ENCODE measurements at places on chromosomes 16 and 17.

DNA sequence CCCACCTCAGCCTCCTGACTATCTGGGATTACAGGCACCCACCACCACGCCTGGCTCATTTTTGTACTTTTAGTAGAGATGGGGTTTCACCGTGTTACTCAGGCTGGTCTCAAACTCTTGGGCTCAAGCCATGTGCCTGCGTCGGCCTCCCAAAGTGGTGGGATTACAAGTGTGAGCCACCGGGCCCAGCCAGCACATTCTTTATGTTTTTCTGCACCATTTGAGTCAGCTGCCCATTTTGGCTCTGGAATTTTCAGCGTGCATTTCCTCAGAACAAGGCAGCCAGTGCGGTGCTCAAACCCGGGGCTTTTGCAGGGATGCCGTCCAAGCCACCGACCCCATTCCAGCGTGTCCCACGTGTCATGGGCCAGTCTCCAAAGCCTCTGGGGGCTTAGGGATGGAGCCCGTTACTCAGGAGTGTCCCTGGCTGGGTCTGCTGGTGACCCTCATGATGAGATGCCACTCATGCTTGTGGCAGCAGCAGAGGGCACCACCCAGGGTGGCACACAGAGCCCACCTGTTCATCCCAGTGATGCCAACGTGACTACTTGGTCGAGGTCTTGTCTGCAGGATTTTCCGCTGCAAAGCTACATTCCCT lies 3.7 kb upstream of the RAB40C start:
- no peak for DNase-seq

- no peak for DNase-seq
These were observed 52.4 kb downstream of the CA10 start for GRCh38 chr17:52106072-52106471.

GRCh38 chr17:68248891-68249290 lies 1.0 kb downstream of the AMZ2 start:
- no peak for DNase-seq

DNA sequence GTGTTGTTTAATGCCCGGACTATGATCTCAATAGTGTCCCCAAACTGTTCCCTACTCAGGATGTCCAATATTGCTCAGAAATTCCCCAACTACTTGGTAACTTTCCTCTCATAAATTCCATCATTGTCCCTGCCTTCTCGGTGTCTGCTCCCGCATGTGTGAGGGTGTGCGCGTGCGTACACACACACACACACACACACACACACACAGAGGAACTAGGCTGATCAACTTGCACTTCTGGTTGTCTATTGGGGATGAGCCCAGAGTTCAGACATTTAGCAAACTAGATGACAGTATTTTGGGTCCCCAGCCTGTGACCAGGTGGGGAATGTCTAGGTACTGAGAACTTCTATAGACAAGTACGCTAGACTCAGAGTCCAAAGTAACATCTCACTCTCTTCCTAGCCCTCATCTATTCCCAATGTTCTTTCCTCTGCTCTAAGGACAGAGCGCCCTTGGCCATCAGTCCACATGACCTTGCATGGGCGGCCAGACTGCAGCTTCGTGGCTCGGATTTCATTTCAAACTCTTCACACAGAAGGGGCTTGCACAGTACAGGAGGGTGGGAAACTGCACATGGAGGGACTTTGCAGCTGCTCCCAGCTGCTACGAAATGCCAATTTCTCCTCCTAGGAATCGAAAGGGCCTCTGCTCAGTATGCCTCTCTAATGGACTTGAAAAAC lies 5.3 kb downstream of the HS3ST3A1 start:
- DNase-seq = no peak

DNA sequence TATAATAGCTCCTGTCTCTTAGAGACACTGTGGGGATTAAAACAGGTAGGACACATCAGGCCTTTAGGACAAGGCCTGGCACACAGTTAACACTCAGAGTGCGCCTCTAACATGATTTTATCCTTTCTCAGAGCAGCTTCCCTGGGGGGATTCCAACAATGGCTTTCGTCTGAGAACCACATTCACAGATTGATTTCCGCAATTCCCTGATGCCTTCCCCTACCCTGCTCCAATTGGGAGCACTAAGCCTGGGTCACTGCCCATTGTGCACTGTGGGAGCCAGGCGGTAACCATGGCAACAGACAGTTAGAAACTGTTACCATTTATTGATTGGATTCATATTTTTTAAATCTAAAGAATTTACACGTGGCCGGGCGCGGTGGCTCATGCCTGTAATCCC lies 5.9 kb upstream of the ALKBH5 start:
- no peak for DNase-seq

GRCh38 chr16:58034774-58035173 lies 9.2 kb downstream of the MMP15 start:
- no peak for DNase-seq

DNA sequence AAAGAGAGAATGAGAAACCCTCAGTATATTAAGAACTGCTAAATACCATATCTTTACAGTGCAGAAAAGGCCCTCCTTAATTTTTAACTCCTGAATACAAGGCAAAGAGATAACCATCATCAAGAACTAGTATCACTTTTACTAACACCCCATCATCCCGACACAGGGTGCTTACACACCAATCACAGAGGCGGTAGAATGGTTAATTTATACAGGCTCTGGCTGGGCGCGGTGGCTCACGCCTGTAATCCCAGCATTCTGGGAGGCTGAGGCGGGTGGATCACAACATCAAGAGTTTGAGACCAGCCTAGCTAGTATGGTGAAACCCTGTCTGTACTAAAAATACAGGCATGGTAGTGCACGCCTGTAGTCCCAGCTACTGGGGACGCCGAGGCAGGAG lies 4.2 kb downstream of the PSMD12 start:
- DNase-seq = no peak

GRCh38 chr17:78069695-78070094 lies 58.9 kb downstream of the TMC6 start:
- DNase-seq = no peak

DNA sequence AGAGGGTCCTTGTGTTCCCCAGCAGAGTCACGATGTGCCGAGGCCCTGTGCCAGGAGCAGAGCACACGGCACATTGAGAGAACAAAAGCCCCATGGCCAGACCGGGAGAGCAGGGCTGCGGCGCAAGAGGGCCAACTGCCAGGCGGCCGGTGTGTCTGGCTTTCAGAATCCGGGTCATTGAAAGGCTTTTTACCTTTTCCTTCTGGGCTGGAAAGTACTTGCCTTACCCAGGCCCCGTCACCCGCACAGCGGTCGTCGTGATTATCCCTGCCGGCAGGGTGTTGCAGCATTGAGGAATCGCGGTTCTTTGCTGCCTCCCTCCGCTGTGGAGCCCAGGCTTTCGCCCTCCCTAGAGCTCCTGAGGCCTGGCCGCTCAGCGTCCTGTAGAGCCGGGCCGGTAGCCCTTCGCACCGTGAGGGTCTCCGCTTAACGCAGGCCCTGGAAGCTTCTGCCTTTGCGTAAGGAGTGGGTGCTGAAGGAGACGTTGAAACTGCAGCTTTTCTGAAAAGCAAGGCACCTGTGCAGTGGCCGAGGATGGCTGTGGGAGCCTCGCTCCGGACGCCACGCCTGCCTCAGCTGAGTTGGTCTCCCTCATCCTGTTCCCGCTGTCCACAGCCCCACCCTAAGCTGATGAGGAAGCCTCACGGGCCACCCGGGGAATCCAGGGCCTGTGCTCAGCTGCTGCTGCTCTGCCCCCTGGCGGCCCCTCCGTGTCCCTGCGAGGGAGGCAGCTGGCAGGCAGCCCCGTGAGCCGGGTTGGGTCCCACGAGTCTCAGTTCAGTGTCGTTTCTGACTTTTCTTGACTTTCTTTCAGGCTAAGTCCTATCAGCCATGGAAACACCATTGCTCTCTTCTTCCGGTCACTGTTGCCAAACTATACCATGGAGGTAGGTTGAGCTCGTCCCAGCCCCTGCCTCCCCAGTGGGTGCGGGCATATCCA lies 8.6 kb upstream of the MC1R start:
- no peak for DNase-seq

DNA sequence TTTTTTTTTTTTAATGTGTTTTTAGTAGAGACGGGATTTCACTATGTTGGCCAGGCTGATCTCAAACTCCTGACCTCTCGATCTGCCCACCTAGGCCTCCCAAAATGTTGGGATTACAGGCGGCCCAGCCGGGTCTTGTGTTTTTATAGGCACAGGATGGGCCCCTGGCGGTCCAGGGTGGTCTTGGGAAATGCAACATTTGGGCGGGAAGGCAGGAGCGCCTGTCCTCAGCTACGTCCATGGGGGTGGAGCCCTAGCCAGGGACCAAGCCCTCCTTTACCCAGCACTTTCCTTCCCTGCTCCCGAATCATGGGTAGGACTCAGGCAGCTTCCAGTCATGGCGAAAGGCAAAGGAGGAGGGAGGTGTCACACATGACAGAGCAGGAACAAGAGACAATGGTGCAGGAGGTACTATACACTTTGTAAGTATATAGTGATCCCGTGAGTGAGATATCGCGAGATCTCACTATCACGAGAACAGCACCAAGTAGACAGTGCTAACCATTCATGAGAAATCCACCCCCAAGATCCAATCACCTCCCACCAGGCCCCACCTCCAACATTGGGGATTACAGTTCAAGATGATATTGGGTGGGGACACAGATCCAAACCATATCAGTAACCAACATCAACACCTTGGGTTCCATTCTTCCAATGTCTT lies 226.7 kb upstream of the WSCD1 start:
- no peak for DNase-seq

- no peak for DNase-seq
These were observed 275.3 kb downstream of the PARN start for GRCh38 chr16:14354561-14355351.

- no peak for DNase-seq
These were observed 18.8 kb downstream of the CDK5RAP3 start for GRCh38 chr17:47989700-47990099.

GRCh38 chr16:54373534-54374520 lies 87.2 kb upstream of the IRX3 start:
- DNase-seq = no peak

DNA sequence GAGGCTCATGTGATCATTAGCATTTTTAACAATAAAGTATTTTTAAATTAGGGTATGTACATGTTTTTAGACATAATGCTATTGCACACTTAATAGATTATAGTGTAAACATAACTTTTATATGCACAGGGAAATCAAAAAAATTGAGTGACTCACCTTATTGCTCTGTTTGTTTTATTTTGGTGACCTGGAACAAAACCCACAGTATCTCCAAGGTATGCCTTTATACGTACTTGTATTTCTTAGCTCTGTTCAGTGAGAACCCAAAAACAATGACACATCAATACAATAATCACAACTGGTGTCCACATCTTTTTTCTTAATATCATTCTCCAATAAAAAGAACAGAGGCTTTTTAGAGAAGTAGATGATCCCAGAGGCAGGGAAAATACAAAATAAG lies 112.2 kb downstream of the CYB561 start:
- no peak for DNase-seq

GRCh38 chr16:85303354-85303883 lies 191.1 kb upstream of the CIBAR2 start:
- no peak for DNase-seq

DNA sequence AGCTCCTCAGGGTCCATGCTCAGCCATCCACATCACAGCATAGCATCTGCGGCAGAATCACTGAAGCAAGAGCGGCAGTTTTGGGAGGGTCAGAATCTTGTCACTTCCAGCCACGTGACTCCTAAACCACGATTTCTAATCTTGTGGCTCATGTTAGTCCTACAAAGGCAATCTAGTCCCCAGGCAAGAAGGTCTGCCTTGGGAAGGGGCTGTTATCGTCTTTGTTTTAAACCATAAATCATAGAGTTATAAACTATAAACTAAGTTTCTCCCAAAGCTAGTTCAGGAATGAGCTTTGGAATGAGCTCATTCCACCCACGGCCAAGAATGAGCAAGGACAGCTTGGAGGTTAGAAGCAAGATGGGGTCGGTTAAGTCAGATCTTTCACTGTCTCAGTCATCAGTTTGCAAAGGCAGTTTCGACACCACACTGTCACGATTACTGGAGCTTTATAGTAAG lies 20.8 kb upstream of the DNAH17 start:
- no peak for DNase-seq

GRCh38 chr17:73976676-73977521 lies 226.6 kb upstream of the RPL38 start:
- DNase-seq = peak; percentile 66

GRCh38 chr16:80893686-80894085 lies 89.3 kb upstream of the CDYL2 start:
- no peak for DNase-seq

- DNase-seq = no peak
These were observed 35.2 kb upstream of the SIAH1 start for GRCh38 chr16:48420437-48420836.

Measured in NCI-H187 (cell line).